Tibial nerve (tissue), 4 donors: ENCODE measurements at places on chromosomes 7 and 10. TPM values are rescaled to one million over a fixed set of nuclear protein-coding genes. Genes with fewer than 3 reads are reported as not detected.

DNA sequence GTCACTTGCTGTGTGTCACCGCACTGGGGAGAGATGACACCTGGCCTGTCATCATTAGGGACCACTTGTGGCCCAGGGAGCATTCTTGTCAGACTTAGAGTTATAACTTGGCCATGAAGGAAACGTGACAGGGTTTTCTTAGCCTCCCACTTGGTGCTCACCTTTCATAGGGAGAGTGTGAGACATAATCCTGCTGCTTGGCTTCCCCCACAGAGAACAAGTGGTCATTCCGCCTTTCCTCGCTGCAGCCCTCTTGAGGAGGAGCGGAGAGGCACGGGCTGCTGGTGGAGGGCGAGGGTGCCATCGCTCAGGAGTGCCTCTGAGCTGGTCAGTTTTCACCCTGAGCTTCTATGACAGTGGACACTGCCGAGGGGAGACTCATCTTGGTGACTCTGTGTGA is 125.0 kb upstream of the GJD4 start:
- no peaks in the 10 kb centered on the region for H3K4me1 ChIP-seq
- H3K27me3 ChIP-seq, result no peaks in the 10 kb centered on the region
- no peak overlapping the region for H3K27ac ChIP-seq
- H3K36me3 ChIP-seq, result no peaks in the 10 kb centered on the region

- no peaks in the 10 kb centered on the region for H3K4me1 ChIP-seq
- no peaks in the 10 kb centered on the region for H3K27me3 ChIP-seq
- H3K36me3 ChIP-seq, result no peaks in the 10 kb centered on the region
- H3K4me3 ChIP-seq, result no peak overlapping the region
- no peak for DNase-seq
- H3K27ac ChIP-seq, result no peak overlapping the region
Observed at GRCh38 chr7:106049139-106049752, 62.9 kb downstream of the SYPL1 start.

GRCh38 chr7:27377988-27378387 is 135.4 kb downstream of the EVX1 start:
- H3K27ac ChIP-seq, result no peak overlapping the region
- H3K36me3 ChIP-seq, result no peaks in the 10 kb centered on the region
- peaks cover 5% of the 10 kb centered on the region for H3K27me3 ChIP-seq
- no peak overlapping the region for H3K4me3 ChIP-seq
- DNase-seq, result no peak
- H3K4me1 ChIP-seq, result peaks cover 11% of the 10 kb centered on the region

The DBF4 gene
- total RNA-seq, result 10.3 TPM

DNA sequence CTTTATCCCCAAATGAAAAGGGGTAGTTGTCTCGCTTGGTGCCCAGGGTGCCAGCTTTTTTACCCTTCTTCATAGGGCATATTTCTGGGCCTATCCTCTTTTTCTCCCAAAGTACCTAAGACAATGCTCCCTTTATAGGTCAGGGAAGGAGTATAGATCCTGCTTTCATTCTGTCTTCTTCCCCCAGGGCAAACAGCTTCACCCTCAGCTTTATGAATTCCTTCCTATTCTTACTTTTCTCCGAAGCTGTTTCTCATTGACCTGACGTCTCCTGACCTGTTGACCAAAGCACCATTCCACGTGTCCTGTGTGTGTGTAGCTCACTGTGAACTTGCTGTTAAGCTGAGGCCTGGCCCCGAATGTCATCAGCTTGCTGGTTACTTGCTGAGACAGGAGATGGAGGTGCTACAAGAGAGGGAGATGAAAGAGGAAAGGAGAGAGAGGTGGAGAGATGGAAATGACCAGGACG is 48.9 kb downstream of the PYROXD2 start:
- H3K36me3 ChIP-seq, result no peaks in the 10 kb centered on the region
- H3K27ac ChIP-seq, result no peak overlapping the region
- no peaks in the 10 kb centered on the region for H3K4me1 ChIP-seq

GRCh38 chr7:84277628-84278224 is 83.1 kb upstream of the SEMA3A start:
- H3K4me3 ChIP-seq, result no peak overlapping the region
- no peaks in the 10 kb centered on the region for H3K4me1 ChIP-seq
- H3K27me3 ChIP-seq, result no peaks in the 10 kb centered on the region
- no peak overlapping the region for H3K27ac ChIP-seq

DNA sequence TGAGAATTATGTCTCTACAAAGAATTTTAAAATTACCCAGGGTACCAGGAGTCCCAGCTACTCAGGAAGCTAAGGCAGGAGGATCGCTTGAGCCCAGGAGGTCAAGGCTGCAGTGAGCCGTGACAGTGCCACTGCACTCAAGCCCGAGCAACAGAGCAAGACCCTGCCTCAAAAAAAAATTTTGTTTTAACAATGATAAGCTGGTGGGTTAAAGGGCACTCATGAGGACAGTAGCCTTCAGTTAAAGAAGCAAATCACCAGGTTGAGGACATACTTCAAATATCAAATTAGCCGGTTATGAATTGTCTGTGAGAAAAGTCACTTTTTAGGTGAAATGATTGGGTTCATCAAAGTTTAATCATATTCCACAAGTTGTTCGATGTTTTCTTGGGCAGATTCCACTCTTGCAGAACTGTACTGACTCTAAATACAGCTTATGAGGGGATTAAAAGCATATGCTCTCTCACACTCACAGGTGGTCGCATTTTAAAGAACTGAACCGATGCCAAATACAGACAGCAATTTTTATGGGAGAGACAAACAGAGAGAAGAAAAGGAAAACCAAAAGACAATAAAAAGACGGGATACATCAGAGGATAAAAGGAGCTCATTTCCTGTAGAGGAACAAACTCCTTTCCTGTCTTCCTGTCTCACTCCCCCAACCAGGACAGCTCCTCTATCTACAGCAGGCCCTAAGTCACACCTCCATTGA is 582.8 kb upstream of the NRP1 start:
- no peak for DNase-seq
- no peak overlapping the region for H3K4me3 ChIP-seq
- H3K4me1 ChIP-seq, result no peaks in the 10 kb centered on the region
- H3K27me3 ChIP-seq, result no peaks in the 10 kb centered on the region

The HTR5A gene
- not detected for total RNA-seq

The COG5 gene
- total RNA-seq, result 35.7 TPM

DNA sequence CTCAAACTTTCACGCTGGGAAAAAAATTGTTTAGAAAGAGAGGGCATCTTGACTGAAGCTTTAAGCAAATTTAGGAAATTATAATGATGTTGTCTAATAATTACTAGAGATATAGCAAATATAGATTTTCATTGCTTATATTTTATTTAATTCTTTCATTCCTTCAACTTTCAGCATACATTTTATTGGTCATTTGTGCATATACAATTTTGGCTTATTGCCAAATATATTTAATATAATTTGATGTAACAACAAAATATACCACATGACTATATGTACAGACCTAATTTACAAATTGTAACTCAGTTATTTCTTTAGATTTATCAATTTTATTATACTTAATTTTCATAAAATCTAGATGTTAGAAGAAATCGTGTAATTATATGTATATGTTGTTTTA is 390.1 kb downstream of the ATRNL1 start:
- H3K36me3 ChIP-seq, result no peaks in the 10 kb centered on the region
- no peak overlapping the region for H3K27ac ChIP-seq
- no peaks in the 10 kb centered on the region for H3K4me1 ChIP-seq

GRCh38 chr7:27714831-27715444 is 25.0 kb upstream of the TAX1BP1 start:
- H3K4me1 ChIP-seq, result no peaks in the 10 kb centered on the region
- H3K27ac ChIP-seq, result no peak overlapping the region
- H3K27me3 ChIP-seq, result no peaks in the 10 kb centered on the region

DNA sequence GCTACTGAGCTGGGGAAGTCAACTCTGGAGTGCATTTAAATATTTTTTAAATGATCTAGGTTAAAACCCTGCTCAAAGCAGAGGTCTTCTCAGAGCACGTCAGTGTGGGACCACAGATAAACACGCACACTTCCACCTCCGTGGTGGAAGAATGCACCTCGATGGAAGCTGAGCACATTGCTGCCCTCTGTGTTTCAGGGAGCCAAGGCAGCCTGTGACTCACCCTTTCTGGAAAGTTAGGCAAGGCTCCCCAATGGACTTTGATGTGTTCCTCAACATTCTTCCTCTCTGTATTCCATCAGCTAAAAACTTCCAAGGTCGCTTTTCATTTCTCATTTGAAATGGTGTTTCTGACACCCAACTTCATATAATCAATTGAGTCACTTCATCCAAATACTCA is 170.8 kb upstream of the KMT2E start:
- no peaks in the 10 kb centered on the region for H3K27me3 ChIP-seq
- H3K4me3 ChIP-seq, result no peak overlapping the region
- no peaks in the 10 kb centered on the region for H3K4me1 ChIP-seq
- no peak overlapping the region for H3K27ac ChIP-seq
